ENCODE measurements at places on chromosomes 2 and 18.
A peak's percentile ranks its signal among the peaks of the same experiment; 100 is the strongest.

DNA sequence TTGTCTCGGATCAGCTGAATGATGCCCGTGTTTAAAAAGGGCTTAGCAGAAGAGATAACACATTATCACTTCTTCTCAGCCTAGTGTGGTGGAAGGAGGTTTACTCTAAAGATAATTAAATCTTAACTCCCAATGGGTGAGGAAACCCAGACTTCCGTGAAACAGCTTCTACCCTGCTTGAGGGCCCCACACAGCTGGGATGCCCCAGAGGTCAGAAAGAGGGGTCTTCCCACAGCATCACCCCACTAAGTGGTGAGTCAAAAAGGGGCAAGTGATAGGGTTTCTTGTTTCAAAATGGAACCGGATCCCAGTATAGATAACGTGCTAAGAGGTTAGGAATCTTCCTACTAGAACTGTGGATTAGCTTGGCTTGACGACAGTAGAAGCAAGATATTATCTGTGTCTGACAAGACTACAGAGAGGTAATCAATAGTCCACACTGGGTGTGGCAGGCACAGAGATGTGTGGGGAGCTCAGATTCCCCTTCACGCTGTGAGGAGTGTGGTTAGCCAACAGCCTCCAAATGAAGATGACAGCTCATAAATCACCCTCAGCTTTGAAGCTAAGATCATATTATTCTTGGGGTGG lies 129.6 kb upstream of the COPS8 start:
- peak; percentile 45 for DNase-seq

DNA sequence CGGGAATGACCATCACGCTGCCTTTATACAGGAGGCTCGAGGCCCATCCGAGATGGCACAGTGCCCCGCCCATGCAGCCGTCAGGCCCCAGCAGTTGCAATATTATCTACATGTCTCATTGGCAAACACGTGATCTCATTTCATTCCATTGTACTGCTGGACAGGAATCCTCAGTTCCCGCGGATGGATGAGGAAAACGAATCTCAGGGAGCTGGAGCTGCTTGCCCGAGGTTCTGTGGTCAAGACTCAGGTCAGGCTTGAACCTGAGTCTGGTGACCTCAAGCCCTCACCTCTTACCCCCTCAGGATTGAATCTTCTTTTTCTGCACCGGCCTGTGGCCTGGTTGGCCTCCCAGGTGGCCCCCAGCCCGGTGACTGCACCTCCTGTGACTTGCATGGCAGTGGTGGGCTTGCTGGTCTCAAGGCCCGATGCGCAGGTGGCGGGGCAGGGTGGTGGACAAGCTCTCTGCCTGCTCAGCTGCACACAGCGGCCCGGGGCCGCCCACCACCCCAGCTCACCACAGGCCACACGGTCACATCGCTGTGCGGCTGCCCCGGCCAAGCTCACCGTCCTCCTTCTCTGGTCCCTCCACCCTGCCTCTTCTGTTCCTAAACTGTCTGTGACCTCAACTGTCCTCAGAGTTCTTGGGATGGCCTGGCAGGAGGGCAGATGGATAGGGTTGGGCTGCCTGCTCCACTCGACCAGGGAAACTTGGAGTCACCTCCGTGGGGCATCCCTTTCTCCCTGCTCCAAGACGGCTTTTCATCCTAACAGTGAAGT lies 52.0 kb upstream of the HS6ST1 start:
- DNase-seq: peak; percentile 51

GRCh38 chr18:35050705-35051195 lies 9.5 kb downstream of the MAPRE2 start:
- no peak for DNase-seq

- DNase-seq: no peak
These were observed 48.0 kb downstream of the CDC42EP3 start for GRCh38 chr2:37623406-37623805.

DNA sequence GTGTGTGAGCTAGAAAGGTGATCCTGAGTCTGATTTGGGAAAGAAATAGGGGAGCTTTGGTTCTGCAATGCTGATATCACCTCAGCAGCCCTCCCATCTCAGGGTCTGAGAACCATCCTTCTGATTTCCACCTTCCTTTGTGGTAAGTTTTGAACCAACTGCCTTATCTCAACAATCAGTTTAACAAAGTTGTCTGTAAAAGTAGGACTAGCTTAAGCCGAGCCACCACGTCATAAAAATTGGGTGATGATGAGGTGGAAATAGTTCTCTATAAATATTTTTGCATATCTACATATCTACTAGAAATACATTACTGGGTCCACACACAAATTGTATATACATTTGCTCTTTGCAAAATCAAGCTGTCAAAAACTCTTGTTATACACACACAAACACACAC lies 1.1 kb downstream of the SULT1C4 start:
- DNase-seq: no peak

- DNase-seq: peak; percentile 59
These were observed 86.9 kb downstream of the LTBP1 start for GRCh38 chr2:33033606-33034081.

GRCh38 chr18:74375999-74376398 lies 60.4 kb downstream of the C18orf63 start:
- DNase-seq: peak; percentile 47

GRCh38 chr2:16275131-16275530 lies 334.8 kb downstream of the MYCN start:
- DNase-seq: no peak

- peak; percentile 9 for DNase-seq
These were observed 2.3 kb downstream of the ZC3H6 start for GRCh38 chr2:112277596-112278220.

GRCh38 chr2:171253900-171254650 lies 93.4 kb upstream of the TLK1 start:
- no peak for DNase-seq

DNA sequence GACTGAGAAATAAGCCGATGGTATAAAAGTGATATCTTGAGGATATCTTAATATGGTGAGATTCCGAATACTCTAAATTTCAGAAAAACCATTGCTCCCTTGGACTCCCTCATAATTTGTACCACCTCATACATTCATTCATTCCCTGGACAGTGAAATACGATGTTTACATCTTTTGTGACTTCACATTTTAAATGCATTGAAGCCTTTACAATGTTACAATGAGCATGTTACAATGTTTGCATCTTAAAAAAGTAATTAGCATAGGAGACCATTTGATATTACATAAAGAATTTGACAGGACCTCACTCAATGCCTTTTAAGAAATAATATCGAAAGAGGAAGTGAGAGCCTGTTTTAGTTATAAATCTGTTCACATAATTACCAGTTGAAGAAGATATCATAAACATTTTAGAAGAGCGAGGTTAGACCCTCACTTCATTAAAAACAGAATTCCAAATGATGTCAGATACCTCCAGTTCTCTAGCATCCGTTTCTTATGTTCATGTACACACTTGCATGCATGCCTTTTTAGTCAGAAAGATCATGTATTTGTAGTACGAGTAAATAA lies 372.0 kb downstream of the ARHGAP15 start:
- DNase-seq: no peak

DNA sequence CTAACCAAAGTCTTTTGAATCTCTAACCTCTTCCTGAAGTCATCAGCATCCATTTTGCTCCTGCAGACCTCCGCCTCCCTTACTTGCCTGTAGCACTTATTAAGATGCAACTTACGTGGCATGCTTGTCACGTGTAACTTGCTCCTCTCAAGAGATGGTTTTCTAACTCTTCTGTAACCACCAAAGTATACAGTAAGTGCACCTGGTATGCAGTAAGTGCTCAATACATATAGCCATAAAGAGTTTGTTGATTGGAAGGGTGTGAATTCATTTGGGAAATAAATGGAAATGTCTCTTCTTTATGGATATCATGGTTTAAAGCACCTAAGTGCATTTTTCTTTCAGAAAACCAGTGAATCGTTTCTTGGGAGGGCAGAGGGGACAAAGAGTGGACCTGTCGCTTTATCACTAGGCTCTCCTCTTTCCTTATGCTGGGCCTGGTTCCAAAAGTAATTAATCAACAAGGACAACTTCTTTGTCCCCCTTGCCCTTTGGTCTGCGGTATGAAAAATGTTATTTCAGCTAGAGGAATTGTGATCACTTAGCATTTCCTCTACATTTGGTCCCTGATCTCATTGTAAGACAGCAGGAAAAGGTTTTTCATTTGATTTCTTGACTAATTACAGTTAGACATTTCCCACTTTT lies 370.0 kb upstream of the SPRED2 start:
- DNase-seq: no peak

- no peak for DNase-seq
These were observed 3.9 kb downstream of the NCK2 start for GRCh38 chr2:105748566-105748965.

- peak; percentile 33 for DNase-seq
These were observed 40.6 kb downstream of the DHX57 start for GRCh38 chr2:38835015-38835601.

DNA sequence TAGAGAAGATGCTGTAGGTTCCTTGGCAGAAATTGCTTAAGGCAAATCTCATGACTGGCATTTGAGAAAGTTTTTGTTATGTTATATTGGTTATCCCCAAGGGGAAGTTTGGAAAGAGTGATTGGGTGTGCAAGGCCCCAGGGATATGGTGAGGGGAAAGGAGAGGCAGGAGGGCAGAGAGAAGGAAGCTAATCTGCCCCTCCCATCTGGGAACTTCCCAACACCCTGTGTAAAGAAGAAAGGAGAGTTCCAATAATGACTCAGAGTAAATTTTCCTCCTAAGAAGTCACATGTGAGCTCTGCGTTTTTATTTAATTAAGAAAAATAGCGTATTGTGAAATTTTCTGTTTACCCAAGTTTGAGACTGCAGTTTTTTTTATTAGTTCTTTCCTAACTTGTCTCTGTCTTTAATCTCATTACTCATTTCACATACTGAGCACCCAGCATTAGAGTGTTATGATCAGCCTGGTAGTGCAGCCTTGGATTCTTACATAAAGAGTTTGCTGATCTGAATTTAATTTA lies 3.1 kb upstream of the KYNU start:
- peak; percentile 82 for DNase-seq

- DNase-seq: no peak
These were observed 74.7 kb downstream of the SMAD7 start for GRCh38 chr18:48875942-48876511.

GRCh38 chr18:76679259-76679658 lies 143.1 kb upstream of the ZNF236 start:
- DNase-seq: no peak

DNA sequence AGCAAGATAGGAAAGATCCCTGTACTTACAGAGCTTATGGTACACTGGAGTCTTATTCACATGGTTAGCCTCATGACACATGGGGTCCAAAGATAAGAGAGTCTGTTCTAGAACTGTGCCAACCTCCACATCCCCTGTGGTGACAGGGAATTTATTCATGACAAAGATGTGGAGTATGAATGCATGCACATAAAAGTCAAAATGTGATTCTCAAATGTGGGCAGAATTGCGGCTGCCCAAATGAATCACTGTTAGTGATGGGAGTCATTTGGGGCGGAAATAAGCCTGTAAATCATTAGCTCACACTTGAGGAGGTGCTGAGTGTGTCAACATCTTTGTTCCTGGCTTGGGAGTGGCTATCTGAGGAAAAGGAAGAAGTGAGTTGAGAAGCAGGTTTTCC lies 560.6 kb downstream of the SLC4A3 start:
- DNase-seq: peak; percentile 91

GRCh38 chr2:96163415-96163767 lies 18.2 kb upstream of the DUSP2 start:
- no peak for DNase-seq

GRCh38 chr2:239455436-239456203 lies 54.8 kb upstream of the HDAC4 start:
- no peak for DNase-seq

DNA sequence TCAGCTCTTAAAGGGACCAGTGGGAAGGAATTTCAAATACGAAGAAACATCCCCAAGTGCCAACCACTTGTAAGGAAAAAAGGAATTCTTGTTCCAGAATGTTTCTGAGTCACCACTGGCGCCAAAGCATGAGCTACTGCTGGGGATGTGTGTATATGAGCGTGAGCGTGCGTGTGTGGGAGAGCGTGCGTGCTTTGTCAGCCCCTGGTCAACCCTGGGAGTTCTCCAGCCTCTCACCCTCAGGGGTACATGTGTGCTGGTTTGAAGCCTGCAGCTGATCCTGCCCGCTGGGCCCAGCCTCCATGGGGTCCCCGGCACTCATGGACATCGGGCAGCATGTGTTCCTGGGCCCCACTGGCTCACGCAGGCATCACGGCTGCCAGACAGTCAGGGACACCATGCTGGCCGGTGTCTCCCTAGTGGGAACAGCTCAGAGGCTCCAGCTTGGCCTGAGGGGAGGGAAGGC lies 17.1 kb downstream of the HS6ST1 start:
- DNase-seq: peak; percentile 97

- no peak for DNase-seq
These were observed 162.8 kb downstream of the RBM43 start for GRCh38 chr2:151098841-151099240.

- no peak for DNase-seq
These were observed 25.8 kb downstream of the WIPF1 start for GRCh38 chr2:174571669-174572323.

DNA sequence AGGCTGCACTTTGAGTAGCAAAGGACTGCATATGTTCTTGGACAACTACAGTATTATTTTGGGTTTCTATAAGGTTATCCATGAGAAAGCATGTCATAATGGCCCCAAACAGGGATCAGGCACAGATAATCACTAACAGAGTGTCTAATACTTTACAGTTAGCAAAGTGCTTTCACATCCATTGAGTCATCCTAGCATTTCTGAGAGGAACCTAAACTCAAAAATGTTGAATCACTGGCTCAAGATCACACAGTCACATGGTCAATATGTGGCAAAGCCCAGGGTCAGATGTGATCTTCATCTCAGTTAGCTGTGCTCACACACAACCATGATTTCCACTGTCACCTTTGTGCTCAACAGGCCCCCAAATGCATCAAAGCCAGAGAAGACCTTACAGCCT lies 156.1 kb upstream of the VRK2 start:
- DNase-seq: peak; percentile 60

- no peak for DNase-seq
These were observed 5.7 kb downstream of the GREB1 start for GRCh38 chr2:11539317-11540147.

- peak; percentile 18 for DNase-seq
These were observed 41.2 kb downstream of the COMMD1 start for GRCh38 chr2:61946666-61947065.

- no peak for DNase-seq
These were observed 55.1 kb downstream of the SP100 start for GRCh38 chr2:230471074-230471473.

- DNase-seq: no peak
These were observed 9.5 kb downstream of the LCLAT1 start for GRCh38 chr2:30456579-30456978.

GRCh38 chr2:71849607-71850305 lies 297.9 kb downstream of the CYP26B1 start:
- no peak for DNase-seq

DNA sequence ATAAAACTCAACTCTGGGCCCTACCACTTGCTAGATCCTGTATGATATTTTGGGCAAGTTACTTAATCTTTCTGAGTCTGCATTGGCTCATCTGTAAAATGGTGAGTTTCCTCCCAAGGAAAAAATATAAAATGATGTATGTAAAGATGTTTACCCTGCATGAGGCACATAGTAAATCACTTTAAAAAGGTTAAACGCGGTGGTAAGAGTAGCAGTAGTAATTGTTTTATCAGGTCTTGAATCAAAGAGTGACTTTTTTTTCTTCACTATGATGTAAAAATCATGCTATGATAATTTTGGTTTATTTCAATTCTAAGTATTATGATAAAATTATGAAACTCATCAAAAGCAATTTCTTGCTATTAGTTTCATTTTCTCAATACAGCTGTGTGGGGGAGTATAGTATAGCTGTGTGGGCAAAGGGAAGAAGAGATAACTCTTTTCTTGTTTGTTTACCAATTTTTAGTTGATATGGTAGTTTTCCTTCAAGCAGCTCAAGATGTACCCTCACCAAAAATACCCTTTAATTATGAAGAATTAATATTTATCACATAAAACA lies 10.7 kb downstream of the ARHGAP15 start:
- no peak for DNase-seq

- no peak for DNase-seq
These were observed 100.0 kb downstream of the ABCA12 start for GRCh38 chr2:215038421-215038820.
